ENCODE measurements at places on chromosomes 7 and 10.

GRCh38 chr10:50360077-50360850, 108.9 kb upstream of the ASAH2 start:
- no peak for DNase-seq

DNA sequence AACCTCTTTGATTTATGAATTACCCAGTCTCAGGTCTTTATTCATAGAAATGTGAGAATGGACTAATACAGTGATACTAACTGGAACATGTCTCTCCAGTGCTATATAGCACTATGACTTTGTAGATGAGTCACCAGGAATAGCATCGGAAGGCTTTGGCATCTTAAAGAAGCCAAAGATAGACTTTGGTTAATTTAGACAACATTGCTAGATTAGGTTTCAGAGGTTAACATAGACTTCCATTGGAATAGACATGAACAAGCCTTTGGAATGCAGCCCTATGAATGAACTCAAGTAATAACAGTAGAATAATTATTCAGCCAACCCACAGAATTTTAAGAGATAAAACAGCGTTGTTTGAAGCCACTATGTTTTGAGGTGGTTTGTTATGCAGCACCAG, 169.2 kb downstream of the HGF start:
- DNase-seq = no peak

GRCh38 chr7:133310232-133310862, 57.5 kb downstream of the EXOC4 start:
- DNase-seq = no peak

DNA sequence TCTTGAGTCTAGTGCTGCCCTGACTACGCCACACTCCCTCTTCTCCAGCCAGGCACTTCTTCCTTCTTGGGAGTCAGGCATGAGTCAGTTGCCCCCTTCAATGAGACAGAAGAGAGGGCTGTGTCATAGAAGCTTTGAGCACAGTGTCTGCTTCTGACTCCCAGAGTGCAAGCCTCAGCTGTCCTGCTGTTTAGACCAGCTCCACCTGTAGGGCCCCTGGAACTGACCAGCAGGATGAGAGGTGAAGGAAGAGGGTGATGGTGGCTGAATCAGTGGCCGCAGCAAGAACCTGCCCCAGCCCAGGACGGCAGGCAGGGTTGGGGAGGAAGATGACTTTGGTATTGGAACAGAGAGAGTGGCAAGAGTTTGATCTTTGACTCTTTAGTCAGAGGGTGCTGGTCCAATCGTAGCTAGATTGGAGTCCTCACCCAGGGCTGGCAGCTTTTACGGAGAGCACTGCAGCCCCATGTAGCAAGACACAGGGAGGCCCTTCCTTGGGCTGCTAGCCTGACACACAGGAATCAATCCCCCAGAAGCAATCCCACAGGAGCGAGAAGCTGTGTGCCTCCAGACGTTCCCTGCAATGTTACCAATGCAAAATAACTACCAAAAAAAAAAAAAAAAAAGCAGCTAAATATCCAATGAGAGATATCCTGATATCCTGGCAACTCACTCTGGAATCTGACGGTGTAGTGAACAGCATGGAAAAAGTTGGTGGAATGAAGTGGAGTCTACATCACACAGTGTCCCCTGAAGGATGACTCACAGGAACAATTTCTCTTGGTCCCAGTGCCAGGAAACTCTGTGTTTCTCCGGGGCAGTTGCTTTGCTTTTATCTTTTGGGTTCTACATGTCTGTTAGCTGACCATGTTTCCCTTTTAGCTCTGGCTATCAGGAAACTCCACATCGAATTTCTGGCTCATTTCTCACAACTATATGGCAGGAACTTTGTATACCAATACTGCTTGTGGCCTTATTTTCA, 6.9 kb downstream of the C10orf62 start:
- no peak for DNase-seq

DNA sequence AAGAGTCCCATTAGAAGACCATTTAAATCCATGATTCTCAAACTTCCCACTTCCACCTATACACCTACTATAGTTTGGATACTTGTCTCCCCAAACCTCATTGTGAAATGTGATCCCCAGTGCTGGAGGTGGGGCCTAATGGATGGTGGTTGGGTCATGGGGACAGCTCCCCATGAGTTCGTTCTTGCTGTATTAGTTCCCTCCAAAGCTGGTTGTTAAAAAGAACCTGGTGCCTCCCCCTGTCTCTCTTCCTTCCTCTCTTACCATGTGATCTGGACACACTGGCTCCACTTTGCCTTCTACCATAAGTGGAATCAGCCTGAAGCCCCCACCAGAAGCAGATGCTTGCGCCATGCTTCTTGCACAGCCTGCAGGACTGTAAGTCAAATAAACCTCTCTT, 53.9 kb downstream of the WIPF3 start:
- DNase-seq = no peak

DNA sequence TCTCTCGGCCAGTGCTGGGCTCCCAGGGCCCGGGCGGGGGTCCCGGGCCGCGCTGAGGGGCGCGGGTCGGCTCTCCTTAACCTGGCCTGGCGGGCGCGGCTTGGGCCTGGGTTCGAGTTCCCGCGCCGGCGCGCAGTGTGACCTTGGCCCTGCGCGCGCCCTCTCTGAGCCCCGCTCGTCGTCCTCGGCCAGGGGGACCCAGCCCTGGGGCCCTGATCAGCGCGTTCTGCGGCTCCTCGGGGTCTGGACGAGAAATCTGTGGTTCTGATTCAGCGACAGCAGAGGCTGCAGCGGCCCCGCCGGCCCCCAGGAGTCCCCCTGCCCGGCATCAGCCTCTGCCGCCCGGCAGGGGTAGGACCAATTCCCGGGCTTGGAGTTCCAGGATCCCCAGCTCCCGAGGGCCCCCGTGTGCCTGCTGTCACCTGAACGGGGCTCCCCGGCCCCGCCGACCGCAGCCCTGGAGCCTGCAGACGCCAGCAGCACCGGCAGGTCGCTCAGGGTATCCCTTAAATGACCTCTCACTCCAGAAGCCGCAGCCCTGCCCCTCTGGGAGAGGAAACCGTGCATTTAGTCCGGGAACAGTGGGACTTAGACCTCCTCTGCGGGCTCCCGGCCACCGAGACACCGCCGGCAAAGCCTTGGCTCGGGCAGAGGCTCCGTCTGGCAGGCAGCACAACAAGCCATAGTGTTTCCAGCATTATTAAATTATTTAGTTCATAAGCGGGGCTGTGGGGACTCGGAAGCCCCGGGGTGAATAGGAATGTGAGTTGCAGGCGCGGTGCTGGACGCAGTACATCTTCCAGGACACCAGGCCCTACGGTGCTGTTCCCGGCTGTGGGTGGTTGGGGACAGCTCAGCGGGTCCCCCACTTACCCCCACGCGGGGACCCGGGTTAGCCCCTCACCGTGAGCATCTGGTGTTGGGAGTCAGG, 572 bp downstream of the CHST12 start:
- DNase-seq = peak; percentile 18

- DNase-seq = no peak
These were observed 47.9 kb downstream of the PWWP2B start for GRCh38 chr10:132444877-132445351.

DNA sequence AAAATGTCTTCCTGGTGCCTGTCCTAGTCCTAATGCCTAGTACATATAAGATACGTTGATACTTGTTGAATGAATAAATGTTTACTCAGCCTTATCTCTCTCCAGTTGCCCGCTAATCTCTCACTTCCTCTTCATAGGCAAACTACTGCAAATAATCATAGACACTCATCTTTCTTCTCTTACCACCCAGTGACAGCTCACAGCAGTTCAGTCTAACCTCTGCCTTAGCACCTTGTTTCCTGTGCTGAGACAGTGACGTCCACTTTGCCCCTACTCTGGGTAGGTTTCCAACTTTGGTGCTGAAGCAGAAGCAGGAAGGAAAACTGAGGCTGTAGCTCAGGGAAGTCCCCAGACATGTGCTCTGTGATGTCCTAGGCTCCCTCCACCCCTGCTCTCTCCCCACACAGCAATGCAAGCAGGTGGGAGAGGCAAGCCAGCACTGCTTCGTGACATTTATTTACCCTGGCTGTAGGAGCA, 45.5 kb upstream of the RHOBTB1 start:
- no peak for DNase-seq

DNA sequence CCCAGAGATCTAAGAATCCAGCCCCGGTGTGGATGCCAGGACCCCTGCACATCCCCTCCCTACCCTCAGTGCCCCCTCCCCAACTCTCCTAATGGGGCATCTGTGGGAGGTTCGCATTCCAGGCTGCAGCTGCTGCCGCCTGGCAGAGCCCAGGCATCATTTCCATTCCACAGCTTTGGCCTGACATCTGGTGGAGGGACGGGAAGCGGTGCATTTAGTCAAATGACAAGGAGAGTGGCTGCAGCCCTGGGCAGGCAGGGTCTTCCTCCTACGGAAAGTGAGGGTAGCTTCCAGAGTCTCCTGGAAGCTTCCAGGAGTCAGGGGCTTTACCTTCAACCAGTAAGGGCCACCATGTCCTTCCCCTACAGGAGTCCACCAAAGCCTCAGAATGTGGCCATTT, 30.8 kb downstream of the PRLHR start:
- no peak for DNase-seq

DNA sequence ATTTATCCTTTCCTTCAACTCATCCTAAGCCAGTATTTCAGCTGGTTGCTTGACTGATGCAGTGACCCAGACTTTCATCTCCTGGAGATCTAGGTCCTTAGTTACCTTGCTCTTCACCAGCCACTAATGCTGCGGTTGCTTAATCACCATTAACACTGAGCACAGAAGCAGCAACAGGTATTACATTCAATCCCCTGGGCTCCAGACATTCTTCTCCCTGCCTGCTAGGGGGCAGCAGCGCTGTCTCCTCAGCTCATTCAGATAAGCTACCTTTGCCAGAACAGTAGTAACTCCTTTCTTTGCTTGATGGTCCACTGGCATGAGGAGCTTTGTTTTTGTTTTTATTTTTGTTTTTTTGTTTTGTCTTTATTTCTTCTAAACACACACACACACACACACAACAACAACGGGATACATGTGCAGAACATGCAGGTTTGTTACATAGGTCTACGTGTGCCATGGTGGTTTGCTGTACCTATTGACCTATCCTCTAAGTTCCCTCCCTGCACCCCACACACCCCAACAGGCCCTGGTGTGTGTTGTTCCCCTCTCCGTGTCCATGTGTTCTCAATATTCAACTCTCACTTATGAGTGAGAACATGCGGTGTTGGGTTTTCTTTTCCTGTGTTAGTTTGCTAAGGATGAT, 1043.2 kb upstream of the C7orf33 start:
- no peak for DNase-seq

- DNase-seq = no peak
These were observed 174.0 kb downstream of the CELF2 start for GRCh38 chr10:11191678-11192077.

DNA sequence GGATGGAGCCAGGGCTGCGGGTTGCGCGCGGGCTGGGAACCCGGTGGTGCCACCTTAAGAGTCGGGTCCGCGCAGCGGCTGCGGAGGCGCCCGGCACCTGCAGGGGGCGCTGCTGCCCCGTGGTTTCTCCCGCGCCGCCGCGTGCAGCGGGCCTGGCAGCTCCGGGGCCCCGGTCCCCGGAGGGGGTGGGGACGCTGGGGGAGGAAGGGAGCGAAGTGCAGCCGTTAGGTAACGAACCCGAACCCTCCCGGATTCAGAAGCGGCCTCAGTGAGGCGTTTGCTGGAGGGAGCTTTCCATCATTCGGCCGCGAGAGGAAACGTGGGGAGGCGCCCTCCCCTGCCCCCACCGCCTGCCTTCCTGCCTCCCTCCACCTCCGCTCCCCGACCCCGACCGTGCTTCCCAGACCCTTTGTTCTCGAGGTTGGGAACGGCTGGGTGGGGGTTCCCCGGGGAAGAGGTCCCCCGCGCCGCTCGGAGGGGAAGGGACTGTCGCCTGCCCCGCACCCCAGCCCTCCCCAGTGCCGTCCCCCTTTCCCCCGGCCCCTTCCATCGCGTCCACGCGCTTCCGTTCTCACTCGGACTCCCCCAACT, 29.6 kb downstream of the SKIDA1 start:
- peak; percentile 94 for DNase-seq

DNA sequence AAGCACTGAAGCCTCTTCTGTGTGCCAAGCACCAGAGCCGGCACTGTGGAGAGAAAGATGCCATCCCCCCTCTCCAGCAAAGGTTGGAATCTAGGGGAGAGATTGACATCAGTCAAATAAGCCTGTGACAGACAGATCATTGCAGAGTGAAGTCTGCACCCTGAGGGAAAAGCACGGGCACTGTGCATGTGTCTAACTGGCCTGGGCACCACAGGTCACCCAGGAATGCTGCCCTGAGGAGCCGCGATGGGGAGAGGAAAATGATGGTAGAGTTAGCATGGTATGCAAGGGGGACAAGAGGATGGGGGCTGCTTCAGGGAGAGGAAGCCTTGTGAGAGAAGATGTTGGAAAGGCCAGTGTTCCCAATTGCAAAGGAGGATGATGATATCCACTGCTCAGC, 261.0 kb downstream of the GRID1 start:
- DNase-seq = no peak

DNA sequence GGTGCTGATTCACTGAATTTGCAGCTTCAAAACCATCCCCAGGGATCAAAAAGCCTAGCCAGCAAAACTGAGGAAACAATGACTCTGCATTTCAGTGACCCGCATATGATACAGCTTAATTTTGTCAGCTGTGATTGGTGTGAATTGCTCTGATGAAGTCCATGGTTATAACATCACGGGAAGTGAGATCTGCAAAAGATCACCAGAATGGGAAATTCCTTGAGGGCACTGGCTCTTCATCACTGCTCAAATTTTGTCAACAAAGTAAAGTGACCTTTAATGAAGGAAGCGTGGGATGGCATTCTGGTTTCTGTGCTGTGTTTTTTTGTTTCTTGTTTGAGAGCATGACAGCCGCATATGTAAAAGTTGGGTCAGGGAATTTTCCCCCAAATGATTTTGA, 745.9 kb downstream of the GATA3 start:
- DNase-seq = no peak

GRCh38 chr10:244227-244626, 109.0 kb downstream of the ZMYND11 start:
- no peak for DNase-seq

- DNase-seq = no peak
These were observed 6.2 kb downstream of the SNX13 start for GRCh38 chr7:17934094-17934493.

DNA sequence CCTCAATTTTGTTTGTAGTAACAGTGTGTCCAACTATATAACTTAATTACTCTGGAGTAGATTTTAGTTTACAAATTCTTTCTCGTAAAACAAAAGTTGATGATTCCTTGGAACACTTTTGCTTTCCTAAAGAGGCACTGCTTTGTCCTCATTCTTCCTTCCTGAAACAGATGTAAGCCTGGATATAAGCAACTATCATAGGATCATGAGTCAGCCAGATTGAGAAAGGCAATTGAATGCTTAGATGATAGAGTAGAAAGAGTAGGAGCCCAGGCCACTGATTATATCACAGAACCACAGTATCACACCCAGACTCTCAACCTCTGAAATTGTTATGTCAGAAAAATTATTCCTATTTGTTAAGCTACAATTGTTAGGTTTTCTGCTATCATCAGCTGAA, 69.9 kb downstream of the TMEM106B start:
- no peak for DNase-seq

- DNase-seq = no peak
These were observed 101.5 kb downstream of the TRIL start for GRCh38 chr7:28856656-28857055.

GRCh38 chr7:14751461-14751860, 151.1 kb downstream of the DGKB start:
- DNase-seq = no peak

- no peak for DNase-seq
These were observed 43.2 kb downstream of the COBL start for GRCh38 chr7:51273360-51273759.
